Hepatocyte (in vitro differentiated cells): ENCODE measurements at places on chromosomes 7 and 10.

DNA sequence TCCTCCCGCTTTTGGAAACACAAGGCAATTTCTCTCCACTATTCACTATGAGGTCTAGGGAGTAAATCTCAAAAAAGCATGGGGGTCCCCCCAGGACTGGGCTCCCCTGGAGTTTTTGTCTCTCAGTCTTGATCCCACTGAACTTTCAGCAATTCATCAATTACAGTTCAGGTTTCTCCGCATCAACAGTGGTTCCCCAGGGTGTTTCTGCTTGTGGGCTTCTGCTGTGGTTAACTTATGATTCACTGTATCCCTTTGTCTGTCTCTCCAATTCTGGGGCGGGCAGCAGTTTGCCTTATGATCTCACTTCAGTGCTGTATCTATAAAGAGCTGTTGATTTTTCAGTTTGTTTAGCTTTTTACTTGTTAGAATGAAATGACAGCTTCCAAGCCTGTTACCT lies 142.6 kb upstream of the CDC14C start:
- no peak for DNase-seq

DNA sequence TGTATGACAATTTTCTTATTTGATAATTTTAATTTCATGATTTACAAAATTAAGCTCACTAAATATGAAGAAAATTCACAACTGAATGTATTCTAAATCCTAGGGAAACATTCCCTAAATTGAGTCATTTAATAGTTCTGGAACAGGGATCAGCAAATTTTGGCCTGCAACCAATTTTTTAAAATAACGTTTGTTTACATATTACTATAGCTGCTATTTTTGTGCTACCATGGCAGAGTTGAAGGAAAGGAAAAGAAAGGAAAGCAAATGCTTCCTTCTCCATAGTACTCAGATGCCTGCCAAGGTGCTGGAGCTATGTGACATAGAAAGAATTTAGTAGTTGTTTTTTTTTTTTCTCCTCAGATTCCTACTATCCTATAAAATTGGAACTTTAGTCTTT lies 1307.7 kb upstream of the LRRTM3 start:
- DNase-seq: no peak

GRCh38 chr10:79346388-79347225 lies 662 bp upstream of the PPIF start:
- no peak for DNase-seq

DNA sequence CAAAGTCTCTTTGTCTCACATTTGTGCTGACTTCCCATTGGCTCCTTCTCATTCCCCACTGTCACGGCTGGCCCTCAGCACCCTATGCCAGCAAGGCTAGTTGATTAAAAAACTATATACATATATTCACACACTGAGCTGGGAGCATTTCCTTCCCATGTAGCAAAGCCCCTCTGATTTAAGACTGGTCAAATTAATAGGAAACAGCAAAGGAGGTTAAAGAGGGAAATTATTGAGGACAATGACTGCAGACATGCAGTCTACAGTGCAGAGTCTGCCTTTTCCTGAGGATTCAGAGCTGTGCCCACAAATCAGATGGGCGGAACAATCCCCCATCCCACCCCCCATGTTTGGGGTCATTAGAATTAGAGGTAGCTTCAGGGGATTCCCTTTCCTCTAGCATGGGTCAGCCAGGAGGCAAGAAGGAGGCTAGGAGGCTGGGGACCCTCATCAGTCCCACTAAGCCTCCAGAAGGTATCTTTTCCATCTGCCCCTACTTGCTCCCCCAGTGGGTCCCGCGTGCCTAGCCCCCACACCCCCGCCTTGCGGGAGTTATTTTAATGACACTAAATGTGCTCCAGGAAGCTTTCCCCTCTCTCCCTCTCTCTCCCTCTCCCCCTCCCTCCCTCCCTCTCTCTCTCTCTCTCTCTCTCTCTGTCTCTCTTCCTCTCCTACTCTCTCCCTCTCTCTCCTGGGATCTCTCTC lies 9.8 kb upstream of the DLX6 start:
- no peak for DNase-seq

DNA sequence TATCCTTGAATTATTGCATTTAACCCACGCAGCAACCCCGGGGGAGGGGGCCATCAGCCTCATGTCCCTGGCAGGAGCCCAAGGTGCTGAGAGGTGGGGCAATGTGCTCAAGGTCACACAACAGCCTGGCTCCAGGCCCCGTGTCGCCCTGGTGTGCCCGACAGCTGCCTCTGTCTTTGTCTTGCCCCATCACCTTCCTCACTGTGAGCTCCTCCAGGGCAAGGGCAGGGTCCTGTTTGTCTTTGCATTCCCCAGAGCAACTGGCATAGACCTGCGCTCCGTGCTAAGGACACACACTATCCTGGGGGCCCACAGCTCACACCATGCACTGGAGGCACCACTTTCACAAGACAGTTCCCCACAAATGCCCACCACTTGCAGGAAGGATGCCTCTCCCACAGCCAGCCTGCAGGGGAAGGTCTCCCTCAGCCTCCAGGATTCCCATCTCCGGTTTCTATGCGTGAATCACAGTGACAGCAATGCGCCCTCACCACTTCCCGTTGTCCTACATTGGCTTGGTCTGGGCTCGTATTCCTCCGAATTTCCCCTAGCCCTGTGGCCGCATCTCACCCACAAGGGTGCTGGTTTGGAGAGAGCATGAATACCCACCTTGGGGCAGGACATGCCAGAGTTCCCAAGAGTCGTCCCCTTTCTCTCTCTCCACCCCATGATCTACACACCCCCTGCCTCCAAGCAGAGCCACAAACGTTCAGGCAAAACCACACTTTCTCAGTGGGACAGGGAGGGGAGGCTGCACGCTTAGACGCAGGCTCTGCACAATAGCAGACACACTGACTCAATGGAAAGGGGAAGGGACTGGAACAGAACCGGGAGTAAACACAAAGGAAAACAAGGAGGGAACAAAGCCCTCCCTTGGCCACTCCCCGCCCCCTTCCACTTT lies 10.3 kb downstream of the ITPRIP start:
- DNase-seq: peak; percentile 44

DNA sequence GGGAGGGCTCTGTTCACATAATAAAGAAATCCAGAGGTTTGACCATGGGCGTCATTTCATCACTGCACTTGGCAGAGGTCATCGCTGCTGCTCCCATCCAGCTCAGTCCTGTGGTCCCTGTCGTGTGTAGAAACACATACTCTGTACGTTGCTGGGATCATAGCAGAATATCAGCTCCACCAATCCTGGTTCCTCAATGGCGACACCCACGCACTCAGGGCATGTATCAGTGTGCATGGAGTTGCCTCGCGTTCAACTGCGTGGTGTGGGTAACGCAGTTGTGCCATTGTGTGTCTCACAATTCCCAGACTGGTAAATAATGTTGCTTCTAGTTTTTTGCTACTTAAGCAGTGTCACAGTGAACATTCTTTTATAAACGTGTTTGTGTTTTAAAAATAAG lies 111.1 kb downstream of the LHPP start:
- DNase-seq: no peak

DNA sequence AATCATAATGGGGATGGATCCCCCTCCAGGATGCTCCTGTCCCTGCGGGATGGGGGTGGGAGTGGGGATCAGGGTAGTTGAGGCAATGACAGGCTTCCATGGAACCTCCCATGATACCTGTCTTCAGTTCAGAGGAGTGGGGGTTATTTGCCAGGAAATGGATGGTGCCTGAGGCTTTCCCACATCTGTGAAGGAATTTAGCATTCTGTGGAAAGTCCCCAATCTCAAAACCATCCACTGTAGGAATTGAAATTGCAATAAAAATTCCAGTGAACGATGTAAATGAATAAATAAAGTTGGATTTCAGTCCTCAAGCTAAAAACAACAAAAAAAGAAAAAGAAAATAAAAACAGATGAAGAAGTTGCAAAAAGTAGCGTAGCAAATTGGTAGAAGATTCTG lies 81.9 kb downstream of the CHRM2 start:
- DNase-seq: no peak

DNA sequence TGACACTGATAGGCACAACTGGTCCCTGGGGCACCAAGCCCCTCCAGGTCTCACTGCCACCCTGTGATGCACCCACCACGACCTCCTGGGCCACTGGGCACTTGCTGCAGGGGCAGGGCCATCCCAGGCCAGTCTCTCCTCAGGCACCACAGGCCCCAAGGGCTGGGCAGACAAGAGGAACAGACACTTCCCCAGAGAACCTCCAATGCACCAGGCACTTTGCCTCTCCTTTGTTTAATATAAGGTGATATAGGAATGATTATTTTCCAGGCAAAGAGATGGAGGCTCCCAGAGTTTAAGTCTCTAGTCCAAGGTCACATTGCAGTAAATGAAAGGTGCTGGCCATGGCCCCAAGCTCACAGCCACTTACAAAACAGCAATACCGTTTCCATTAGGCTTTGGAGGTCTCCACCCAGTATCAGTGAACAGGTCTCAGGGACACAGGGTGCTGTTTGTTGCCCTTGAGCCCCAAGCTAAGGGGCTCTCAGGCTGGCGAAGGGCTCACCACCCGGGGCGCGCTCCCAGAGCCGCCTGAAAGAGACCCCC lies 4.5 kb downstream of the DEPP1 start:
- no peak for DNase-seq

GRCh38 chr10:14478604-14479003 lies 147.9 kb upstream of the FRMD4A start:
- DNase-seq: peak; percentile 71

GRCh38 chr7:114369294-114369693 lies 45.3 kb upstream of the FOXP2 start:
- no peak for DNase-seq

DNA sequence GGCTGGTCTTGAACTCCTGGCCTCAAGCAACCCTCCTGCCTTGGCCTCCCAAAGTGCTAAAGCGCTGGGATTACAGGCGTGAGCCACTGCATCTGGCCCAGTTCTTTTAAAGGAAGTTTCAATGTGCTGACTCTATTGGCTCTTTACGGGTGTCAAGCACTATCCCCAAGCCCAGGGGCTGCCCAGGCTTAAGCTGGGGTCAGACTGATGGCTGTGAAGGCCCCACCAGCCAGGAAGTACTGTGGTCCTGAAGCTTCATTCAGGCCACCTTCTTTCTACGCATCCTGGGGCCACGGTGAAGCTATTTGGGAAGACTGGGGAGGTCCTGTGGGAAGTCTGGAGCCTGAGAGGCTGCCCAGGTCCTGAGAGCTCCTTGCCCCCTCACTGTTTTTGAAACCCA lies 8.0 kb downstream of the GPR15LG start:
- no peak for DNase-seq

DNA sequence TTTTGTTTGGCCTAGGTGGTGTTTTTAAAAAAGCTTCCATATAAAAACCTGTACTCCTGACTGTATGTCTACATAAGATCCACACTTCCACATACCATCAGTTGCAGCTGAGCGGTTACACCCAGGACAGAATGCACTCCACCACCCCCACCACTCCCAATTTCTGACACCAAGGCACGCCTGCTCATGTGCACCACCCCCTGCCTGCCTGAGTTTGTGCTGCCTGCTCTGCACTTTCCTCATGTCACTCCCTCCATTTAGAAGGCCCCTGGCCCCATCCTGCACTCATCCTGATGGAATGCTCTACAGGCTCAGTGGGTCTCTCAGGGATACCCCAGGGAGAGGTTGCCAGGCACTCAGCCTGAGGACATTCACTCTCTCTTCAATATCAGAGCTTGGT lies 6.5 kb downstream of the VPS41 start:
- DNase-seq: no peak

DNA sequence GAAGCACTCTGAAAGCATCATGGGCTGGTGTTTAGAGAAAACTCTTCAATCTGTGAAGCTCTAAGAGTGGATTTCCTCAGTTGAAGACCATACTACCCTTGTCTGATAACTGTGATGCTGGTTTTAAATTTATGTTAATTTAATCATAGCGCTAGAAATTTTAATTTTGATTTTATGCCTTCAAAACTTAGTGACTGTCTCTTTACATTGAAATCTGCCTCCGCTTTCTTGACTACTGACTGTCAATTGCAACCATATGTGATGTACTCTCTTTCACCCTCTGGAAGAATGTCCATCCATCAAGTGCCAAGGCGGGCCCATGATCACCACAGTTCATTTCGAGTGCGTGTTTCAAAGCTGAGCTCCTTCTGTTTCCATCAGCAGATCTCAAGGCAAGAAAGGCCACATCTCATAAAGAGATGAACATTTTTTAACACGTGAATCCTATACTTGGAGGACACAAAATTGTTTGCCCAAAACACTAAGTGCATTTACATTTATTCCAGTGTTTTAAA lies 147.1 kb downstream of the ITGA8 start:
- DNase-seq: no peak

DNA sequence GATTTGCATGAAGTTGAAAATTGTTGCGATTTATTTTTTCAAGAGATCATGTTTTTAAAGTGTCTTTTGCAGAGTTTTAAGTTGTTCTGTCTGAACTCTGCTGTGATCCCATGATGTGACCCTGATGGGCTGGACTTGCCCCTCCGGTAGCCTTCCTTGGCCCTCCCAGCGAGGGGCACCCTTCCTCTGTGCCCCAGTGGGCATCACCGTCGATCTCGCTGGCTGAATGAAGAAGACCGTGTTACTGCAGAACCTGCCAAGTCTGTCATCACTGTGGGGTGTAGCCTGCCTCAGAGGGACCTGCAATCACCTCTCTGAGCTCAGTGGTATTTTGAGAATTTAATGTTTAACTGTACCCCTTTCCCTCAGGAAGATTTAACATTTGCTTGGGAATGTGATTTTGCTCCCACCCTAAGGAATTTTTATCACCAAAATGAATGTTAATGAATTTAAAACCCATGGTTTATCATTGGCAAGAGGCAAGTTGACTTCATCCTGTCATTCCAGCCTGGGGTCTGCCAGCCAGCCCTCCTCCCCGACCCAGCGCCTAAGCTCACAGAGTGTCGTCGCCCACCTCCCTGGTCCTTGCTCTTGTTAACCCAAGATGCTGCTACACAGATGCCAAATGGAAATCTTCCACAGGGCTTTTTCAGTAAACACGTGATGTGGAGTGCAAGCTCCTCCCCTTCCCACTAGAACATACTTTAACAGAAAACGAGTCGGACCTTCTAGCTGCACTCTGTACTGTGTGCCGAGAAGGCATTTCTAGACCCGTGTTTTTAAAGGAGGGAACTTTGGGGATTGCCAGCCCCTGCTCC lies 115.4 kb downstream of the NT5C2 start:
- DNase-seq: no peak

DNA sequence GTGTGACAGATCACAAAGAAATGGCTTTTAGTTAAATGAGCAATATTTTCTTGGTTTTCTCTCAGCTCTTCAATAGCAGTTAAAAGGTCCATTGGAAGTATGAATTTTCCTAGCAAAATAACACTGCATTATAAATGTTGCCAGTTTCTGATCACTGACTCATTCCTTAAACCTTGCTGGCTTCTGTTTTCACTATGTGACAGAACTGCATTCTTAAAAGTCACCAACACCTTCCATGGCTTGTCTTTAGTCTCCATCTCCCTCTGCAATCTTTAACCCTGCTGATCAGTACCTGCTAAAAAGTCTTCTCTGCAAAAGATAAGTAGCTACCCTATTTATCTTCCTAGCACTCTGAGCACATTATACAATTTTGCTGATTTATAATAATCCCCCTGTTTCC lies 405.0 kb upstream of the LRRN3 start:
- DNase-seq: no peak

DNA sequence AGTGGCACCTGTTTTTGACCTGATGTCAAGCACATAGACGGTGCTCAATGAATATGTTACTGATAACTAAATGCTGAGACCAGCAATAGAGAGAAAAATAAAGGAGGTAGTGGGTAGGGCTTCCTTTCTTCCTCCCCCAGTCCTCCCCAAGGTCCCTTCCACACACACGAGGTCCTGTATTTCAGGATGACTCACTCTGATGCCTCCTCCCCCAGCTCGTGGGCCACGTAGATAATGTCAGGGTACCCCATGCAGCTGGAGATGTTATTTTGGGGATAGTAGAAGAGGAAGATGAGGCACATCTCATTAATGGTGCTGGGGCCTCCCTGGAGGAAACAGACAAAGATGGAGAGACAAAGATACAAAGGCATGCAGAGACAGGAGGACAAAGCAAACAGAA lies 17.3 kb downstream of the PRSS58 start:
- no peak for DNase-seq

GRCh38 chr7:158556721-158557440 lies 30.7 kb downstream of the PTPRN2 start:
- no peak for DNase-seq
